ENCODE measurements at places on chromosomes 13 and 19. TPM values are rescaled to one million over a fixed set of nuclear protein-coding genes. Genes with fewer than 3 reads are reported as not detected.

RDH8 gene
- not detected for total RNA-seq

GSX1 gene
- total RNA-seq: not detected

DNA sequence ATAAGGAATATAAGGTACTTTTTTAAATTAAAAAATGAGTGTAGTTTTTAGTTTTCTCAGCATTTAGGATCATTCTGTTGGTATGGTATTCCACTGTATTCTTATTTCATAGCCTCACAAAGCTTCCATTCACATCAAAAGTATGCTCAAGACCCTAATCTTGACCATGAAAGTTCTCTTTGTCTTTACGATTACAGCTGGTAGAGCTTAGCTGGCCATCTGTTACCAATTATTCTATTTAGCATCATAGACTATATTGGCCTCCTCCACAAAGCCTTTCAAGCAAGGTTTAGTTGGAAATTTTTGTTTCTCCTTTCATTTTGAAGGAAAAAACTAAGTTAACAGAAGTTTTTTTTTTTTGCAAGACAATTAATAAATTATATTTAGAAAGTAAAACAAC lies 245.1 kb downstream of the KCTD12 start:
- no peaks in the 10 kb centered on the region for H3K4me1 ChIP-seq
- H3K27me3 ChIP-seq: peaks cover 2% of the 10 kb centered on the region
- DNase-seq: no peak
- H3K36me3 ChIP-seq: no peaks in the 10 kb centered on the region
- no peak overlapping the region for H3K27ac ChIP-seq
- H3K4me3 ChIP-seq: no peak overlapping the region

- H3K36me3 ChIP-seq: no peaks in the 10 kb centered on the region
- DNase-seq: peak; percentile 9
- peak overlapping the region; percentile 58 for H3K4me3 ChIP-seq
- peaks cover 8% of the 10 kb centered on the region for H3K4me1 ChIP-seq
- H3K27ac ChIP-seq: no peak overlapping the region
Observed at GRCh38 chr19:3276341-3276799, 51.9 kb downstream of the CELF5 start.

Data from activated T-helper 1 cell treated with anti-CD3 and anti-CD28 coated beads, Interleukin-12 subunit alpha, Interleukin-12 subunit beta, Interleukin-2, Interleukin-4 antibody, amounts not matched to agents 30 ng/mL and 10 ng/mL and 1 ng/mL, durations not matched to agents 14 hours and 24 hours and 36 hours (primary cell).